AG09319 (cell line): ENCODE measurements at places on chromosomes 7 and 10.

- DNase-seq, result peak; percentile 90
Measured at GRCh38 chr7:81111358-81111757, 192.5 kb upstream of the SEMA3C start.

DNA sequence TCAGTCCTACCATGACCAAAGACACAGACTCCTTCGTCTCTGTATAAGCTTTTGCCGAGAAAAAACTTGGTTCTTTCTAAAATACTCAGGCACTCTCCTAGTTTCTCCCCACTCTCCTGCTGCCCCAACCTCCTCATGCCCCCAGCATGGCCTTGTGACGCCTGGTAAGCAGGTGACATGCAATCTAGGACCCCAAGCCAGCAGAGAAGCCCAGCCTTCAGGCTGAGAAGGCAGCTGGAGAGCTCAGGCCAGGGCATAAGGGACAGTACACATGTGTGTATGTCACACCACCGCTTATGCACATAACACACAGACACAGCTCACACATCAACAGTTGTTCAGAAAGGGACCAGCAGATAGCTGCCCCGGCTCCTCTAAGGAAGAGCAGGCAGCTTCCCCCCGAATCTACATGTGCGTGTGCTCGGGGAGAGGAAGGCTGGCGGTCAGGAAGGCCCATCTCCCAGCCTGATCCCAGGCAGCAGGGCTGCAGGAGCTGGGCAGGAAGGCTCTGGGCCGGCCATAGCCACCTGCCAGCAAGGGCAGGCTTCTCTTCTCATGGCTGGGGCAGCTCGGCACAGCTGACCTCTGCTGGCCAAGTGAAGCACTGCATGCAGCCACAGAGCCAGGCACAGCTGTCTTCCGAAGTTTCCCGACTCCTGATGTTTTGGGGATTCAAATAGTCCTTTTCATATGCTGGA, 8.5 kb downstream of the DDX56 start:
- no peak for DNase-seq

DNA sequence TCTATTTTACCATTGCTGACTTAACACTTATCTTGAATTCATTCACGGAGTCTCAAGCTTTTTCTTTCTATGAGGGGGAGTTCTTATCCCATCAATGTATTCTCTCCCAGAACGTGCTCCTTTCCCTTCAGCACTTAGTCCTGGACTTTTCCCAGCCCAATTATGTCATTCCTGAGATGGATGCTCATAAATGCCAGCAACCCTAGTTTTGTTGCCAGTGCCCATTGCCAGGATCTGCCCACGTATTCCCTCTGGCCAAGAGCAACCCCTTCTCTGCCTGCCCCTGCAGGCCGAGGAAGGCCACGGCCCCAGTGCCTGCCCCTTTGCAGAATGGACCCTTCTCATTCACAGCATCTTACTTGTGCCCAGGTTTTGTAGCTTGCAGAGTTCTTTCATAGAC, 67.4 kb upstream of the PPP1R3C start:
- no peak for DNase-seq

DNA sequence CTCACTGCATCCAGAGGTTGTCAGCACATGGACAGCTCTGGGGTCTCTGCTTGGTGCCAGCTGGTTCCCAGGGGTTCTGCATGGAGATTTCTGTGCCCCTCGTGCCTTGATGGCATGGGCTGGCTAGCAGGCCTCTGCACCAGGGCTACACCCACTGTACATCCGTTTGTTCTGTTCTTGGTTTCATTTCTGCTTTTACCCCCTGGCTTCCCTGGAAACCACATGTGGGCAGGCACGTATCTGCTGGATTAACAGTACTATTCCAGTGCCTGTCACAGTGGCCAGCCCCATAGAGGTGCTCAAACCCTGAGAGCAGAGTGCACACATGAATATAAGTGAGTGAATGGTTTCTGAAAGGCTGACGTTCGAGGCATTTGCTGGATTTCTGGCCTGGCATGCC, 207.2 kb upstream of the GPR26 start:
- DNase-seq, result no peak

- DNase-seq, result no peak
Measured at GRCh38 chr10:115857856-115858255, 415.1 kb downstream of the GFRA1 start.

DNA sequence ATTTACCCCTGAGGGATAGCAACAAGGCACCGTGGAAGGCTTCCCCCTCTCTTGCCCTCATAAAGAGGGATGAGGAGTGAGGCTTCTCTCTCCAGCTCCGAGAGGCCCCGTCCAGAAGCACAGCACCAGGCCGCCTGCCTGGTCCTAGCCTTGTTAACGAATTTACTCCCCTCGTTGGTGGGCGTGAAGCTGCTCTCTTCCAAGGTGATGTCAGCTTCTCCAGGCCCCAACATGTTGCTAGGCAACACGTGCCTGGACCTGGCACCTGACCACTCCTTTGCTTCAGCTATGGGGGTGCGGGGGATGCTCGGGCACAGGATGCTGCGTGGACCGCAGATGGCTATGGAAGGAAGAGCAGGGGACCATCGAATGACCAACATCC, 135.2 kb upstream of the MGMT start:
- DNase-seq, result no peak

GRCh38 chr10:75439811-75440210, 8.4 kb downstream of the LRMDA start:
- DNase-seq, result no peak

- no peak for DNase-seq
Measured at GRCh38 chr7:2517678-2518507, 1.7 kb upstream of the LFNG start.

- DNase-seq, result peak; percentile 73
Measured at GRCh38 chr7:15461576-15461975, 100.2 kb downstream of the AGMO start.

DNA sequence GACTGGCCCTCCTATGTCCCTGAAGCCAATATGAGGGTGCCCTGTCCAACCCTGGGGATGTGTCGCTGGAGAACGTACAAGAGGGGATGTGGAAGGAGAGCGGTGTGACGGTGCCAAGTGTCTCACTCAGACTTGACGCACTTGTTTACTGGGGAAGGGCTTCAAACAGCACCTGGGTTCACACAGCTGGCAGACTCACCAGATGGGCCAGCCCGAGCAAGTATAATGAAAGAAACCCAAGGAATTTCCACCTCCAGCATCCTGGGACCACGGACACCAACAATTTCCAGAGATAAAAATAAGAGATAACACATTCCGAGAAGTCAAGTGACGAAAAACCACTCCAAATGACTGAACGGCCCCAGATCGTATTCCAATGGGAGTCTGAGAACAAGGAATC, 5.3 kb downstream of the ATP5MF start:
- DNase-seq, result no peak

DNA sequence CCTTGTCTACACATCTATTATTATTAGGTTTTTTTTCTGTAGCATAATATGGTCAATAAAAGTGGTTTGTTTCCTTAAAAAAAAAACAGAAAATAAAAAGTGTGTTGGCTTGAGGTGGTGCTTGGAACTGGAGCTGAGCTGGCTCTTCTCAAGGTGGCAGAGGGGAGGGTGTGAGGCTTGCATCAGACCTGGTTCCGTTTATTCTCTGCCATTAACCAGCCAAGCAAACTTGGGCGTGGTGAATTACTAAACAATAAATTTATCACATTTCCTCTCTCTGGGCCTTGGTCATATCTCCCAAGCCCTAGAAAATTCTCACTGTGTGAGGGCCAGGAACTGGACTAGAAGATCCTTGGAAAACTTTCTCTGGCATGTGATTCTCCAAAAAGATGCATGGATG, 427.5 kb upstream of the MKI67 start:
- no peak for DNase-seq

- no peak for DNase-seq
Measured at GRCh38 chr10:62616885-62617590, 187.5 kb upstream of the ADO start.

- DNase-seq, result no peak
Measured at GRCh38 chr7:36565792-36566356, 158.4 kb downstream of the AOAH start.

DNA sequence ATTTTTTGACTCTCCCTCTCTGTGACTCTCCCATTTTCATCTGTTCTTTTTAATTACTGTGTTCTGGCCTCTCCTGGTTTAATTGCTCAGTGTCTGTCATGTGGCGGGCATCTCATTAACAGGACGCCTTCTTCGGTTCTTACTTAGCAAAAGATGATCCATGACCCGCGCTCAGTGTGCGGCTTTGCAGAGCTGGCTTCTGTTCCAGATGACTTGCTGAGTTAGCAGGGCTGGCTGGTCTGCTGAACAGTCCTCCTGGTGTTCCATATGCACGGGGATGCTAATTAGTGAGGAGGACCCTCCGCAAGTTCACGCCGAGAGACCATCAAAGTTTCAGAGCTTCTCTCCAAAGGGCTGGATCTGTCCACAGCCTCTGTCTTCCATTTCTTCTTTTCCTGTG, 258.6 kb upstream of the MKI67 start:
- no peak for DNase-seq

DNA sequence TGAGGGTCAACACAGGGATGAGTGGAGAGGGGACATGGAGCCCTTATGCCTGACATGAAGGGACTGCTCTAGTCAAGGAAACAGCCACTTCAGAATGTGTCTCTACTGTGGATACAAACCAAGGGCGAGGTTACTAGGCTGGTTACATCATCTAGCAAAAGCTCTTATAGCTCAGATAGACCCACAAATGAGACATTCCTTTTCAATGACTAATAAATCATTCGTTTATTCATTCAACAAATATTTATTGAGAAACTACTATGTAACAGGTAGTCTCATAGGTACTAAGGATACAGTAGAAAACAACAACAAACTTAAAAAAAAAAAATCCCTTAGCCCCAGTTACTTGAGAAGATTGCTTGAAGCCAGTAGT, 219.5 kb downstream of the KIAA1217 start:
- DNase-seq, result no peak

DNA sequence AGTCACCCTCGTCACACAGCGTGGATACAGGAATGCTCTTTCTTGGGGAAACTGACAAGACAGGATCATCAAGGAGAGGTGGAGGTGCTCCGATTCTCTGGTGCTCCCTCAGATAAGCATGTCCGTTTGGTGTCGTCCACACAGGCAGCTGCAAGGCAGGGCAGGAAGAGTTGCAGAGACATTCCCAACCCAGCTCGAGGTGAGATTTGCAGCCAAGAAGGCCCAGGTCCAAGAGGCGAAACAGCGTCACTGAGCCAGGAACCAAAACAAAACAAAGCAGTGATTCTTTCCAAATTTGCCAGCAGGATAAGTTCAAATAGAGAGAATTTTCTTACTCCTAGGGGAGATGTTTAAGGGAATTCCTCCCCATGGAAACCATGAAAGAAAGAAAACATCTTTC, 386.5 kb upstream of the PFKP start:
- no peak for DNase-seq

DNA sequence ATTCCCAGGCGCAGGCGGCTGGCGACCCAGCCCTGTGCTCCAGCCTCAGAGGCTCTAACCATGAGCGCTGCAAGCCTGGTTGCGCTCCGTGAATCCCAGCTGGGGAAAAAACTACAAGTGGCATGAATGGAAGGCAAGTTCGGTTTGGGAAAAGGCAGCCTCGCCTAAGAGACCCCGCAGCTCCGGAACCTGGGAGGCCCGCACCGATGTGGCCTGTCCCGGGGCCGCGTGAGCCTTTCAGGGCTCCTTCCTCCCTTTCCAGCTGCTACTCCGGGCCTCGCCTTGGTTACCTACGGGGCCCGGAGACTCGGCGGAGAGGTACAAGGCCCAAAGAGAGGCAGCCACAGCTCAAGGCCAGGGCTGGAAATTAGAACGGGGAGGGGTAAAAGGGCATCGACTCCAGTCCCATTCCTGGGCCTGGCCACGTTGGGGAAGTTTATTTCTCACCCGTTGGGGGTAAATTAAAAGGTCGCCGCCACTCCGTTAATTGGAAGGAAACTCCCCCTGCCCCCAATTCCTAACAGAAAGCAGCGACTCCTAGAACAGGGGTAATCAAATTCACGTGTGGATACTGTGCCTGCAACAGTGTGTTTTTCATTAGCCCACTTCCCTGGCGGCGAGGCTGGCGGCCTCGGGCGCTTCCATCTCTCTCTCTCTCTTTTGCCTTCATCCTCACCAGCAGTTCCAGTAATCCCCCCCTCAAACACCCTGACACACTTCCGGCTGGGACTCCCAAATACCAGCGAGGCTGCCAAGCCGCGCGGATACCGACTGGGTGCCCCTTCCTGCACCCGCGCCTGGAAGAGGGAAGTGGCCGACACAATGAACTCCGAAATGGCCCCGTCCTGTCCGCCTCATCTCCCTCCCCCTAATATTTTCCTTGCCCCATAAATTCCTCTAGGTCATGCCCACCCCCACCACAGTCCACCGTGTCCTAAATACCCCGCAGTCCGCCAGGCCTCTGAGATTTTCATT, 1.5 kb upstream of the HOXA9 start:
- DNase-seq, result no peak

GRCh38 chr10:67520924-67521520, 175.0 kb downstream of the CTNNA3 start:
- no peak for DNase-seq

DNA sequence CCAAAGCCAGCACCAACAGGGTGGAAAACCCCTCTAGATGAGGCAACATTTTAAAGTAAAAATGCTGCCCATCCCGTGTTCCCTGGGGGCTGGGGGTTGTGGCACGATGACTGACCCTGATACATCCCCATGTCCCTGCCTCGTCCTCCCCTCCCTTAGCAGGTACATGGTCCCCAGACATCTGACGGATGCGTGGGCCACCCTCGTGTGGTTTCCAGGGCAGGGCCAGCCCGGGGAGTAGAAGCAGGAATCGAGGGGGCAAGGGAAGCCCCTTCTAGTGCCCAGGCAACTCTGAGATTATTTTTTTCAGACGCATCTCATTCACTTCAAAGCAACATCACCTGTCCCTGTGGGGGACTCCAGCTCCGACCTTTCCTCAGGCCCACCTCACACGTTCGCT, 3.5 kb downstream of the TMEM130 start:
- no peak for DNase-seq

DNA sequence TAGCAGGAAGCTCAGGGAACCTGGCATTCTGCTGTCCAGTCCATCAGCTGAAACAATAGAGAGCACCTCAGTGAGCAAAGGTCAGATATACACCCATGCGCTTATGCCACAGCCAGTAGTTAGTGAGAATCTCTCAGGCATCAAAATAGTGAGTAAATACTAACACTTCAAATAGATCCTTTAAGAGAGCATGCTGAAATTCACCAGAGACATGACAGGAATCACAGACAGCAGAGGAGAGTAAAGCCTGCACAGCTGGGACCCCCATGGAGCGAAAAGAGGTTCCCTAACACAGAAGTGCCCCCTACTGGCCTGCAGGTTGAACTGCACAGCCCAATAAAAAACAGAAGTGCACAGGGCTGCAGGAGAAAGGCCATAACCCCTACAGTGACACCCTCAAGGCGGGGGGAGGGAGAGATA, 57.6 kb upstream of the ANTXRL start:
- no peak for DNase-seq

GRCh38 chr7:74121401-74122249, 38.0 kb downstream of the LIMK1 start:
- no peak for DNase-seq

DNA sequence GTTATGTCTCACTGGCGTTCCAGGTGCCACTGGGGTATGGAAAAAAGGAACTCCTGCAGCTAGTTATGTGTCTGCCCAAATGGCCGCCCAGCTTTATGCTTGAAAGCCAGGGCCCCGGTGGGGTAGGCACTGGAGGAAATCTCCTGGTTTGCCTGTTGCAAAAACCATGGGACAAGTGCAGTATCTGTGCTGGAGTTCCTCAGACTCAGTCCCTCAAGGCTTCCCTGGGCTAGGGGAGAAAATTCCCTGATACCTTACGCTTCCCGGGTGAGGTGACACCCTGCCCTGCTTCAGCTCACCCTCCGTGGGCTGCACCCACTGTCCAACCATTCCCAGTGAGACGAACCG, 90.3 kb upstream of the CDK6 start:
- DNase-seq, result no peak

GRCh38 chr7:135645296-135645904, 16.9 kb upstream of the STMP1 start:
- DNase-seq, result no peak

GRCh38 chr7:16698200-16698905, 52.4 kb downstream of the BZW2 start:
- no peak for DNase-seq
